GM12864 (cell line): ENCODE measurements at places on chromosomes 6 and 20.

- DNase-seq = no peak
Measured at GRCh38 chr6:144731229-144731628, 446.1 kb downstream of the UTRN start.

DNA sequence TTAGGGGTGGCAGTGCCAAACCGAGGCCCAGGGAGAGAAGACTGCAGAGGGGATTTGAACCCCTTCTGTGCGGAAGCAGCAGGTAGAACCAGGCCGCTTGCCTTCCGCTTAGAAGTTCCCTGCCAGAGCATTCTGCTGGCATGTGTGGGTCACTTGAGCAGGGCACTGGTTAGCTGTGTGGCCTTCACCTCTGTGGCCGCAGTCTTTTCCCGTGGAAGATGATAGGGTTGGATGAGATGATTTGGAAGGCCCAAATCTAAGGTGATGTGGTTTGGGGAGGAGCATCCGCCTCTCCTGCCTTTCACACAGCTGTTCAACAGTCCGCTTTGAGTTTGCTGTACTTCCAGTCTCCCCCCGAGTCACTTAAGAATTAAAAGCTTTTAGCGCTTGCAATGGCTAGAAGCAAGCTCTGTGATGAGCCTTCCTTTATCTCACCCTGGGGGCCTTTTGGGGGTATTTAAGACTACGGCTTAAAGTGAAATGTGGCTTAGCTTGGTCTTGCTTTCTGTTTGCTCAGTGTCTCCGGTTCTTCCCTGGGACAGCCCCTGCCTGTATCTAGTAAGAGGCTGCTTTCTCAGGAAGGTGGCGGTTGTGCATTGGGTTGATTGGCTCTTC is 743 bp downstream of the CMTR1 start:
- DNase-seq = peak; percentile 37

DNA sequence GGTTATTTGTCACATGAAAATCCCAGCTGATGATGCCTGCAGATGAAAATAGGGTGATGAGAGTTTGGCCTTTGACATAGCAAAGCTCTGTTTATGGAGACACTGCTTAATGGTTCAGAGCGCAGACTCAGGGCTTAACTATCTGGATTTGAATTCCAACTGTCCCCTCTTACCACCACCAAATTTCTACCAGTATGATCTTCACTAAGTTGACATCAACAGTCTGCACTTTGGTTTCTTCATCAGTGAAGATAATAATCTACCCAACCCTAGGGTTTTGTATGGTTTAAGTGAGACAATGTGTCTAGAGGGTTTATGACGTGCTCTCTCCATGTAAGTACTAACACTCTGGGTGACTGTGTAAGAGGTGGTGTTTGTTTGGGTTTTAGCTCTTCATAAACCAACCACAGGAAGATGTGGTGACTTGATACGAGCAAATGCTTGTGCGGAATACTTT is 151.4 kb upstream of the TNFAIP3 start:
- DNase-seq = no peak

DNA sequence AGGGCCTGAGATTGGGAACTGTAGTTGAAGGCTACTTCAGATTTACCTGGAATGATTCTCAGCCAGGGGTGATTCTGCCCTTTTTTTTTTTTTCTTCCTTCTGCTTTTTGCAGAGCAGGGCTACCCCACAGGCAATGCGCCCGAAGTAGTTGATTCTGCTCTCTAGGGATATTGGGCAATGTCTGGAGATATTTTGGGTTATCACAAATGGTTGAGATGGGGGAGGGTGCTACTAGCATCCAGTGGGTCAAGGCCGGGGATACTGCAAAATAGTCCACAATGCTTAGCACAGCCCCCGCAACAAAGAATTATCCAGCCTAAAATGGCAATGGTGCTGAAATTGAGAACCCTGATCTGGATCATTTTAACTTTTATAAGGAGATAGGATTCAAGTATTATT is 71.2 kb upstream of the ZMYND8 start:
- no peak for DNase-seq

- no peak for DNase-seq
Measured at GRCh38 chr6:125356884-125357283, 55.1 kb upstream of the HDDC2 start.

DNA sequence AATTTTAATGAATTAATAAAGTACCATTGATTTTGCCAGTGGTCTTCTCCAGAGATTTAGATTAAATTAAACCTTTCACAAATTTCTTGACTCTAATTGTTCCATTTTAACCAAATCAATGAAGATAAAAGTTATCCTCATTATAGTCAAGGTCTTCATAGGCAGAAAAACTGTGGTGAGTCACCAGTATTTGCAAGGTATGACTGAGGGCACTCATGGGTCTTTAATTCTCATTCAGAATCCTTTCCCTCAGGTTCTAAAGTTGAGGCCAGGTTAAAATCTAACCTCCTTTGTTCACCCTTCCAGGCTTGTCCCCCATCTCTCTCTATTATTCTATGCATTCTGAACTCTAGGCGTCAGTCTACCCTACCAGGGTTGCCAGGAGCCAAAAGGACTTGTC is 93.9 kb downstream of the JAG1 start:
- no peak for DNase-seq

GRCh38 chr6:4543596-4543995 is 232.6 kb upstream of the CDYL start:
- DNase-seq = no peak

DNA sequence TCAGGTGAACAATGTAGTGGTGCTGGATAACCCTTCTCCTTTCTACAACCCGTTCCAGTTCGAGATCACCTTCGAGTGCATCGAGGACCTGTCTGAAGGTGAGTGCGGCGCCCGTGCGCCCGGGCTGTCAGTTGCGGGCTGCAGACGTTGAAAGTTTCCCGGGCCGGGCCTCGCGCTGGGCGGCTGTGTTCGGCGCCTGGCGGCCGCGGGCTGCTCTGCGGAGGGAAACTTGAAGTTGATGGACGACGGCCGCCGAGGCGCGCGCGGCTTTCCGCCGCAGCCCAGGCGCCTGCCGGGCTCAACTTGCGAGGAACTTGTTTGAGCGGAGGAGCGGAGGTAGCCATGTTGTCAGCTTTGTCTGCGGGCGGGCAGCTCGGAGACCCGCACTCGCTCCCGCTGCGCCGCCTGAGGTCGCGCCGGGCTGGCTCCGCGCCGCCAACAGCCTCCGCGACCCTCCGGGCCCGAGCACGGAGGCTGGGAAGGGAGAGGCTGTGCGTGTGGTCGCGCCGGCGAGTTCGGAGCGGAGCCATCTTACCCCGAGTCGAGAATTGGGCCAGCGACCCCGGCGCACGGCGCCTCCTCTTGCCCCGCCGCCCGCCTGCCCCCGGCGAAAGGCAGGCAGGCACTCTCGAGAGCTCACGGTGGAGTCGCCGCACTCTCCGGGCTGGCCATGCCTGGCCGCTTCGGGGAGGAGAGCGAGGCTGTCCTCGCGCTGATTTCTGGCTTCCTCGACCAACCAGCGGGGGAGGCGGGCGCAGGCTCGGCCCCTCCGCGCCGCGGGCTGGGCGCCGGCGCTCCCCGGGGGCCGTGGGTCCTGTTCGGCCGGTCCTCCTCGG is 691 bp downstream of the ASF1A start:
- DNase-seq = no peak

- no peak for DNase-seq
Measured at GRCh38 chr6:37483917-37484785, 15.5 kb downstream of the CCDC167 start.

DNA sequence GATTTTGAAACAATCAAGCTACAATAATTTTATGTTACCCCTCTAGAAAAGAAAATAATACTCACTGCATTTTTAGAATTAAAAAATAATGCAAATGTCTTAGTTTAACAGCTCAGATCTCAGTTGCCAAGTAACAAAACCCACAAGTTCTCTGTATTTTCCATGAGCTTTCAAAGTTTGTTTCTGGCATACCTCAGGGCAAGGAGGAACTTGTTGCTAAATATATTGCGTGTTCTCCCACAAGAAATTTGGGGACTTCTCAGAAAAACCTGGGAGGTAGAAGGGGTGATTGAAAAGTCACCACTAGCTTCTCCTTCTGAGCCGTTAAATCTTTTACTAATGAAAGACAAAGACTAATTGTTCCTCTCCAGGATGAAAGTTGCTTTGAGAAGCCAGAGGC is 236.8 kb upstream of the MARCKS start:
- DNase-seq = no peak

GRCh38 chr6:34887753-34888513 is at the start of gene TAF11:
TAF11 (minus strand) TSS chr6:34888042; CDS start chr6:34887957, 85 bp downstream.
- peak; percentile 75 for DNase-seq

GRCh38 chr6:161922631-161923119 is 648.8 kb upstream of the AGPAT4 start:
- no peak for DNase-seq

GRCh38 chr6:157182503-157183264 is 140.6 kb downstream of the TMEM242 start:
- DNase-seq = no peak

DNA sequence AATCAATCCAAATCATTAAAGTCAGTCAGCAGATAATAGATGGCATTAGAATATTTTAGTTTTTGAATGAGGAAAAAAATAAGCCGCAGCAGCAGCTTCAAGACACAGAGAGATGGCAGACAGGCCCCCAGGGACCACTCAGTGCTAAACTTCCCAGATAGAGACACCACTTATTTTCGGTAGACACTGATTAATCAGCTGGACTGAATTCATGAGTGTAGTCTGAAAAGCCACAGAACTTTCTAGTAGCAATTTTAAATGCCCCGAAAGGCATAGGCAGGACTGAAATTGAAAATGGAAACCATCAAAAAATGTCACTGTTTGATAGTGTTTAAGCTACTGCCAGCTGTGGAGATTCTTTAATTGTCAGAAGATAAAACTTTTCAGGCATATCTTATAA is 3.1 kb upstream of the CLDN20 start:
- DNase-seq = no peak

DNA sequence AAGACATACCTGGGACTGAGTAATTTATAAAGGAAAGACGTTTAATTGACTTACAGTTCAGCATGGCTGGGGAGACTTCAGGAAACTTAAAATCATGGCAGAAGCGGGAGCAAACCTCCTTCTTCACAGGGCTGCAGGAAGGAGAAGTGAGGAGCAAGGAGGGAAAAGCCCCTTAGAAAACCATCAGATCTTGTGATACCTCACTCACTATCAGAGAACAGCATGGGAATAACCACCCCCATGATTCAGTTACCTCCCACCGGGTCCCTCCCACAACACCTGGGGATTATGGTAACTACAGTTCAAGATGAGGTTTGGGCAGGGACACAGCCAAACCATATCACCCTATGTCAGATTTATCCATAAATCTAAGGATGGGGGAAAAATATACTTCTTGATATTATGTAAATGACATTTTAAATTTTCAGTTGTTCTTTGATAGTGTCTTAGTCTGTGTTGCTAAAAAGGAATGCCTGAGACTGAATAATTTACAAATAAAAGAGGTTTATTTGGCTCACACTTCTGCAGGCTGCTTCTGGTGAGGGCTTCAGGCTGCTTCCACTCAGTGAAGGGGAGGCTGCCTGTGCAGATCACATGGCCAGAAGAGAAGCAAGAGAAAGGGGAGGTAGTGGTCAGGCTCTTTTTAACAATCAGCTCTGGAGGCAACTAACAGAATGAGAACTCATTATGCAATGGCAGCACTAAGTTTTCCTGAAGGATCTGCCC is 1.2 kb upstream of the MCM9 start:
- DNase-seq = no peak

GRCh38 chr20:56368351-56369134 is 9.8 kb downstream of the FAM210B start:
- DNase-seq = no peak

- DNase-seq = no peak
Measured at GRCh38 chr6:76615395-76615794, 542.9 kb upstream of the IMPG1 start.
